ENCODE measurements at places on chromosomes 11 and 22.

GRCh38 chr22:38981005-38981991, 849 bp upstream of the APOBEC3B start:
- no peak for DNase-seq

- no peak for DNase-seq
These were observed 218.2 kb upstream of the CARD18 start for GRCh38 chr11:105357764-105358163.

GRCh38 chr11:63811522-63811921, 1.7 kb upstream of the SPINDOC start:
- no peak for DNase-seq

- no peak for DNase-seq
These were observed 193.7 kb downstream of the MIAT start for GRCh38 chr22:26851125-26851524.

DNA sequence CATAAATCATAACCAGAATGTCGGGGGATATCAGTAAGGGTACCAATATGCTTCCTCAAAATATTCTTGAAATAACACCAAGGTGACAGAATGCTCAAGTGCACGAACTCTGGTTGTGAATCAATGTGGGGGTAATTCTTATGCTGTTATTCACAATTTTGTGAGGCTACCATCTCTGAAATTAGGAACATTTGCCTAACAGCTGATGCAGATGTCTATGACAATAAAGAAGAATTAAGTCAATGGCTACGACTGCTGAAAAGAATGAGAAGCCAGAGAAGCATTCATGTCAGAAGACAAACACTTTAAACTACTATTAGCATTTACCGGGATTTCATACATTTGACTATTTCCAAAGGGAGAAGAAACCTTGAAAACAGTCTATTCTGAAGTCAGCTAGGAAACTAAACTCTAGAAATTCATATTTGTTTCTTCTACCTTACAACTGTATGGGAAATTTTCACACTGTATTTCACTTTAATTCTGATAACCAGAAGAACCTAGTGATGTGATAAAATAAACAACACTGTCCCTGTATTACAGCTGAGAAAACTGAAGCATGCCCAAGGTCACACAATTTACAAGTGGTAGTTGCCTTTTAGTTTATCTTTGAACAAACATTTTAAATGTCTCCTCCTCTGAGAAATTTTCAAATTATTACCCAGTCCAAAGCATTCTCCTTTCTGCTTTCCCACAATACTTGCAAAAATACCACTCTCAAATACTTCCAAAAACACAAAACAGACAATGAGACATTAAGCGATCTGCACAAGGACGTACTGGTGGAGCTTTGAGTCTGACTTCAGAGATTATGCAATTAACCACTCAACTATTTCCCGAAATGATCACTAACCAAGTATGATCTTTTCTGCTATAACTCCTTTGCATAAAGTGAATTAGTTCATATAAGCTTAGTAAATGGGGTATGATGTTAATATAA, 18.0 kb upstream of the ARHGAP32 start:
- DNase-seq: no peak

- DNase-seq: peak; percentile 29
These were observed 668 bp downstream of the MADD start for GRCh38 chr11:47270331-47271271.

GRCh38 chr22:46226577-46226976, 23.5 kb downstream of the CDPF1 start:
- no peak for DNase-seq

DNA sequence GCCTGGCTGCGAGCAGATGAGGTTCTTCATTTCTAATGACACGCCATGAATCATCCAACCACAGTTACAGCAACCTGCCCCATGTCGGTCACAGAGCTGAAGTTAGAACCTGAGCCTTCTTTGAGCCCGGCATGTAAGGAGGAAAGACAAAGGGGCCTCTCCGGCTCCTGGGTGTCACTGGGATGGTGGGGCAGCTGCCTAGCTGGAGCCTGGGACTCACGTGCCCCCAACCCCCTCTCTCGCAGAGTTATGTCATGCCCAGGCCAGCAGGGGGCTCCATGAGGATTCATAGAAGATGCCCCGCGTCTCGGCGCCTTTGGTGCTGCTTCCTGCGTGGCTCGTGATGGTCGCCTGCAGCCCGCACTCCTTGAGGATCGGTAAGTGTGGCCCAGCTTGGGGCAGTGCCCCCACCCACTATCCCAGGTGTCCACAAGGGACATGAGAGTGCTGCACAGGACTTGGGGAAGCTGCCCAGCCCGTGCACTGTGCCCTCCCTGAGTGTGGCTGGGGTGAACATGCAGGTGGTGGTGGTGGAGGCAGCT, 148.5 kb downstream of the GRIK4 start:
- peak; percentile 32 for DNase-seq

- no peak for DNase-seq
These were observed 116.4 kb downstream of the STIM1 start for GRCh38 chr11:3971756-3972404.

GRCh38 chr11:71248656-71249055, 3.7 kb downstream of the SHANK2 start:
- DNase-seq: no peak

DNA sequence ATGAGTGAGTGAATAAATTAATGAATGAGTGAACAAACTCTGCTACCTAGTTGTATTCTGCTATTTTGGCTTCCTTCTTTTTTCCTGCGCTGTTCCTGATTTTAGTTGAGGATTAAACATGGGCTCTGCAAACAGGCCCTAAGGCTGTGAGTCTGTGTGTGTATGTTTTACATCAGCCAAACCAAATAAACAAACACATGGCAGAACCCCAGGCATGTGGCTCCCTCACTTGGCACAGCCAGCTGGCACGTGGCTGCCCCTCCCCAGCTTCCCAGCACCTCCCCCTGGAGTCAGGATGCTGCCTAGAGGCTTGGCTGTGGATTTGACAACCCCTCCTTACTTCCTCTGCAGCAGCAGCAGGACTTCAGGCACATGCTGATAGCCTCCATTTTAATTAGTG, 593.2 kb downstream of the INSC start:
- no peak for DNase-seq

- DNase-seq: no peak
These were observed 10.7 kb upstream of the SMIM38 start for GRCh38 chr11:69145050-69145380.

DNA sequence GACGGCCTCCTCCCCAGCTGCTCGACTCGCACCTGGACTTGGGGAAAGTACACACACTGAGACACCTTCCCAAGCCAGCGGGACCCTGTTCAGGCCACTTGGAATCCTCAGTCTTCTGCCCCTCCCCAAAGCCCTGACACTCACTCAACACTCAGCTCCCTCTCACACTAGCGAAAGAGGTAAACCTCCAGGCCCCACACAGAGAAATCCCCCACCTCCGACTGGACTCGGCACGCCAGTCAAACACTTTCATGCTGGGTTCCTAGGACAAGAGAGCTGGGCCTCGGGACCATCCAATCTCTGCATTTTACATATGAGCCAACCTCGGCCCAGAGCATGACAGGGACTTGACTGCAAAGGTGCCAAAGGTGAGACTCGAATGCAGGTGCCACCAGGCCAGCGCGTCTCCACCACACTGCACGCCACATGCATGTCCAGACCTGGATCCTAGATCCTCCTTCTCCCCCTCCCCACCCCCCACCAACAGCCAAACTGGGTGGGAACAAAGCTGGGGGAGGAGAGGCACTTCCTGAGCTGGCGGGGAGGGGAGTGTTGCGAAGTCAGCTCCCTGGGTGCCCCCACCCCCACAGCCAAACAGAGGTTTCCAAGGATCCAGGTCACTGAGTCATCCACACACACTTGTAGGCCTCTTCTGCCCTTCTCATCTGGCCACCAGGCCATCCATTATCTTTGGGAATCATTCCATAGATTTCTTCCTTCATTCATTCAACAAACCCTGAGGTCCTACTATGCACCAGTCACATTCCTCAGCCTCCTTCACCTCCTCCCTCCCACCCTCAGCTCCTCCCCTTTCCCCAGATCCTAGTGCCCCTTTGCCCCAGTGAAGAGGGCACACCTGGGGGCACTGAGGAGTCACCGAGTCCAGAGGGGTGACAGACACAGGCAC, 10.7 kb upstream of the CD5 start:
- no peak for DNase-seq

- peak; percentile 29 for DNase-seq
These were observed 665 bp downstream of the USP28 start for GRCh38 chr11:113874581-113875233.

GRCh38 chr22:45290410-45290936, 5.7 kb downstream of the UPK3A start:
- DNase-seq: no peak

GRCh38 chr22:46069521-46070214, 80.7 kb upstream of the PPARA start:
- no peak for DNase-seq

DNA sequence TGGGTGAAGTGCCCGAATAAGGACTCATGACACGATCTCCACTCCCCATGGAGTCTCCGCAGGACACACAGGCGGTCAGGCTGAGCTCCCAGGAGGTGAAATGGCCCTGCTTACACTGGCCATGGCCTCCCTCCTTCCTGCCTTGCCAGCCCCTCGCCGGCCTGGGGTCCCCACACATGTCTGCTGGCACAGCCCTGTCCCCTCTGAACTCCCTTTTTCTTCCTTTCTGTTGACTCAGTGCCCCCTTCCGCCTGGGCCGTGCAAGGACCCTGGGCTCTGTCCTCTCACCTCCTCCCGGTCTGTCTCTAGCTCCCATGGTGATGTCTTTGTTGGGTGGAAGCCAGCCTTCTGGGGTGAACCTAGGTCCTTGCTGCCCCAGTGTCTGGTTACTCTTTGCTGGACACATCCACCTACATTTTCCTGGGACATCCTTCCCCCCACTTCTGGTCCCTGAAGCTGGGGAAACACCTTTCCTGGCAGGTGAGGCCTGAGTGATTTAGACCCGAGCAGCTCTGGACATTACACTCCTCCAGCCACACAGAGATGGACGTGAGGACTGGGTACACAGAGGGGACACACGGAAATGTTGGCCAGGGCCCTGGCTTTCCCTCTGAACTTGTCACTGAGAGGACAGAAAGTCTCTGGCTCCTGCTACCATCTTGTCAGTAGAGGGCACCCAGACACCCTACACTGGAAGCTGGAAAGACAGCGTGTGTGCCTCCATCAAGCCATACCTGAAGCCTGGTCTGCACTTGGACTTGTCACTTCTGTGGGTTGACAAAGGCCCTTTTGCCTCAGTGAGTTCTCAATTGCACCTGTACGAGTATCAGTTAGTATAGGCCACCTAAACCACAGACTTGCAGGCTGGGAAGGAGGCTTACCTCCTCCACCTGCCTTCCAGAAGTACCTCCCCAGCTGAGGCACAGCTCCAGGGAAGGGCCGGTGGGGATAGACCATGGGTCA, 864.3 kb downstream of the TBC1D22A start:
- no peak for DNase-seq

GRCh38 chr11:34585735-34586487, 35.0 kb upstream of the EHF start:
- DNase-seq: peak; percentile 13

DNA sequence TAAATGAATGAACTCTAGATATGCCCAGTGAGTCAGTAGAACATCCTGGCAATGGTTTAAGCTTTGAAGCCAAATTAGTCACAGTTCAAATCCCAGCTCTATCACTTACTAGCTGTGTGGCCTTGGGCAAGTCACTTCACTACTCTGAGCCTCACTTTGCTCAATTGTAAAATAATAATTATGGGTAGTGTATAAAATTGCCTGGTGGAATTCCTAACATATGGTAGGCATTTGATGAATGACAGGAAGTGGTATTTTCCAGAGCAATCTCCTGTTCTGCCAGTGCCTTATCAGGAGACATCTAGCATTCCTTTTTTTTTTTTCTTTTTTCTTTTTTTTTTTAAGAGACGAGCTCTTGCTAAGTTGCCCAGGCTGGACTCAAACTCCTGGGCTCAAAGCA, 13.0 kb downstream of the SCN4B start:
- no peak for DNase-seq

DNA sequence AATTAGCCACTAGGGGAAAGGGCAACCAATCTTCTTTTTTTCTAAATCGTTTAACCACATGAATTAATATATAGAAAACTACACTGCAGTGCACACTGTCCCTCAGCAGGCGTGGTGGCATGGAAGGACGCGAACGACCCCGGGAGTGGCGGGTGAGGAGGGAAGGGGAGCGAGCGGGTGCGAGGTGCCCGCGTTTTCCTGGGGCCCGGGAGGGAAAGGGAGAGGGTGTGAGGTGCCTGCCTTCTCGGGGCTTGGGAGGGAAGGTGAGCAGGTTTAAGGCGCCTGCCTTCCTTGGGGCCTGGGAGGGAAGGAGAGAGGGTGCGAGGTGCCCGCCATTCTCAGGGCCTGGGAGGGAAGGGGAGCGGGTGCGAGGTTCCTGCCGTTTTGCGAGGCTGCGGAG, 765 bp downstream of the GAB4 start:
- DNase-seq: no peak

DNA sequence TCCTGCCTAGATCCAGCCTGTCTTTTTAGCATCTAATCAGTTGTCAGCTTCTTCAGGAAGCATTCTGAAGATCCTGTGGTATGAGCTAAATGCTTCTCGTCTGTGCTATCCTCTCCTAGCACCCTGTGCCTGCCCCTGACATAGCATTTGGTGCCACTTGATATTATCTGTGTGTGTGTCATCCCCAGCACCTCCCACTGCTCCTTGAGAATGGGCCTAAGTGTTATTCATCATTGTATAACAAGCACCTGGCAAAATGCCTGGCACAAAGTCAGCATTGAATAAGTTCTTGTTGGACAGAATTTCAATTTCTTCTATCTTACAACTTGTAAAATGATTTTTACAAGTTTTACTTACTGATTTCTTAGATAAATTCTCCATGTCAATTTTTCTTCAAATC, 28.1 kb upstream of the OLFML1 start:
- DNase-seq: no peak

DNA sequence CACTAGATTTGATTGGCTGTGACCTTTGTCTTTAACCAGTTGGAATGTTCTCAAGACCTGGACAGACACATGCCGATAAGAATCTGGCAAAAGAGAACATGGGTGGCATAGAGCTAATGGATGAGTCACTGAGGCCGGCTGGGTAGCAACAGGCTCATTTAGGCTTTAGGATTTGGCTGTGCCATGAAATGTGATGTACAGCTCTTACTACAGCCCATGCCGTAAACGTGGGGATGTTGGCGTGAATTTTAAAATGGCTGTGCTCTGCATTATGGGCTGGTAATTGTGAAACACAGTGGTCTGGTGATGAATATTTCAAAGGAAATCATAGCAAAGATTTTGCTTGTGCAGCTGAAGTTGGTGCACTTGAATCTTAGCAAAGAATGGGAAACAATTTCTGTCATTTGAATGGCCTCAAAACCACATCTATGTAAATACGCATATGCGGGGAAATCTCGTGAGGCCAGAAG, 332.4 kb downstream of the TBC1D22A start:
- no peak for DNase-seq

Measured in HuH-7.5 (cell line).